ENCODE measurements at places on chromosomes 6 and 20.

DNA sequence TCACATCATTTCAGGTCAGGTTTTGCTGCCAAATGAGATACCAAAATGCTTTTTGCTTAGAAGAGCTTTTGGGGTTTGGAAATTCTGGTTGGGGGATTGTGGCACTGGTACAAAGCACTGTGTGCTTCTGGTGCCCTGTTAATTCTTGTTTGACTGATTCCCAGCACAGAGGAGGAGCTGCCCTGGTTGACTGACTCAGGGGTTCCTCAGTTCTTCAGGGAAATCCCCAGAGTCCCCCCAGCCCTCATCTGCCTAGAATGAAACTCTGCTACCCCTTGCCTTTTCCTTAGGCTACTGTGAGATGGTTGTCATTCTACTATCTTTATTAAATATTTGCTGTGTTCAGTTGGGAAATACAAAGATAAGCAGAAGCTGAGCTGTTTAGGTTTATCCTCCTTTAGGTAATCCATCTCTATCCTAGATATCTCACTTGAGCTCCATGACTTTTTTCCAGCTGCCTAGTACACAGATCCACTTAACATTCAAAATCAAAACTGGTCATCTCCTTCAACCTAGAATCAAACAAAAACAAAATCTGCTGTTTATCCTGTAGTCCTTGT, 24.9 kb upstream of the TSPYL1 start:
- DNase-seq: no peak

GRCh38 chr20:53654932-53655624, 61.4 kb upstream of the ZNF217 start:
- no peak for DNase-seq

GRCh38 chr20:24777746-24778145, 171.3 kb upstream of the CST7 start:
- no peak for DNase-seq

DNA sequence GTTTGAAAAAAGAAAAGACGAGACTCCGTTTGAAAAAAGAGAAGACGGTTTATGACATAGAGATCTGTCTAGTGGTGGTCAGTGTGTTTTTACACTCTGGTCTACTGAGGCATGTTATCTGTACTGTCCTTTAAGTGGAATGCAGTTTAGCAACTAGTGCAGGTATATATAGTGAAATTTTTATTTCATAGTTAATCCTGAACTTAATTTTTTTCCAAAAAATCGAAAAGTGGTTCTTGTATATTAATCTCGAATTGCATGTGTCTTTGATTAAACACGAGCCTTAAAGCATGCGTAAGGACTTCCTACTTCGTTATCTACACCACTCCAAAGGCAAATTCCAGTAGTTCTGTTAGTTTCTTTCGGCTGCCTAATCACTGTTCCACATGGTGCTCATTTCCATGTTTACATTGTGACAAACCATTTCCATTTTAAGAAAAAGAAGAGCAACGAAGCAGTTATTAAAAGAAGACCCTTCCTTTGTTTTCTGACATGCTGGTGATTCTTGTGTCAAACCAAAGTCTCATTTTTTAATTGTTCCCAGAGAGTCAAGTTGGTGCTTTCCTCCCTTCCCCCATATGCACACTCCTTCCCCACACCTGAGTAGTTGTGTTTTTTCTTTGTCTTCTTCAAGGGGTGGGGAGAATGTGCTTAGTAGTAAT, 2.3 kb downstream of the SNX9 start:
- DNase-seq: no peak

DNA sequence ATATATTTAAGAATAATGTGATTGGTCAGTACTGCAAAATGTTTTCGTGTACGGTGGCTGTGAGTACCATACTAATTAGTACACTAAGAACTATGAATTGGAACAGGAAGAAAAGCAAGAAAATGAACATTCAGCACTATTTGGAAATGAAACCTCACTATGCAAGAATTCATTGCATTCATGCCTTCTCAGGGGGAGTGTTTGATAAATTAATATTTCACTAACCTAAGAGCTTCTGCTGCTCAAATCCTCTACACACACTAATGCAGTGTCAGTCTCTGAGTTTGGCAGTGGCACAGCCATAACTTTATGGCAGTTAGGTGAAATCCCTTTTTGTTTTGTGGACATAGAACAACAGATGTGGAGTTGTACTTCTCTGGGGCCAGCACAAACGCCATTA, 60.1 kb downstream of the SLC16A10 start:
- no peak for DNase-seq
